ENCODE measurements at places on chromosomes 4 and X.
A peak's percentile ranks its signal among the peaks of the same experiment; 100 is the strongest.

GRCh38 chr4:153024466-153024865 is 88.3 kb downstream of the FHDC1 start:
- DNase-seq: no peak

- no peak for DNase-seq
Observed at GRCh38 chr4:38601244-38601915, 62.6 kb upstream of the KLF3 start.

DNA sequence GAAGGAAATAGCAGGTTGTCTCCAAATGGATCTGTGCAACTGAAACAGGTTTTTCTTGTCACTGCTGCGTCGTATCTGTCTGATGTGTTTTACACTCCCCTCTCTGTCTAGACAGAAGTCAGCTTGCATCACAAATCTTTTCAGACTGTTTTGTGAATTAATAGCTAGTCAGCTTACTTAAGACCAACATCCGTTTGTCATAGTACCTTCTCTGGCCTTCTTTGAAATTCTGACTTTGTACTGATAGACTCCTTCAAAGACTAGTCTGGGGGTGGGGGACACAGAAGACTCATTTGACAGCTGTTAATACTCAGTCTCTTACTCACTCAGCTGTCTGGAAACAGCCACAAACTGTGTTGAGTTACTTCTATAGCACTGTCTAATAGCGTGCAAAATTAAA is 197.8 kb downstream of the PALLD start:
- DNase-seq: no peak

GRCh38 chr4:30553706-30554105 is 166.5 kb upstream of the PCDH7 start:
- DNase-seq: peak; percentile 52

GRCh38 chr4:108045687-108046024 is 56.0 kb downstream of the HADH start:
- no peak for DNase-seq

GRCh38 chr4:8307121-8307520 is 37.6 kb downstream of the HTRA3 start:
- no peak for DNase-seq

DNA sequence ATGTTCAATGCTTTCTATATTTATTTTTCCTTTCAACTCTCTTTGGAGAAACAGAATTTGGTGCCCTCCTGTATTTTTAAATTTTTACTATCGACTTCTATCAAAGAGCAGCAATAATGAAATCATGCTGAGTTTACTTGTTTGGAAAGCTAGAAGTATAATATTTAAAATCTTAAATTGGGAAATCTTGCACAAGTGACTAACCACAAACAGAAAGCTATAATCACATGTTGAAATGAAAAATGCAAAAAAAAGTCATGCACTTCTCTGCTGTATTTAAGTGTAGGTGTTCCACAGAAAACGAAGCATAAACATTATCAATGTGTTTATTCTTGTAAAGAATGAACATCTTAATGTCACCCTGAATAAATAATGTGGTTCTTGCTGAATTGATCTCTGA is 306.1 kb downstream of the PCDH18 start:
- no peak for DNase-seq

- DNase-seq: no peak
Observed at GRCh38 chr4:76898949-76899645, 1.2 kb upstream of the SOWAHB start.

DNA sequence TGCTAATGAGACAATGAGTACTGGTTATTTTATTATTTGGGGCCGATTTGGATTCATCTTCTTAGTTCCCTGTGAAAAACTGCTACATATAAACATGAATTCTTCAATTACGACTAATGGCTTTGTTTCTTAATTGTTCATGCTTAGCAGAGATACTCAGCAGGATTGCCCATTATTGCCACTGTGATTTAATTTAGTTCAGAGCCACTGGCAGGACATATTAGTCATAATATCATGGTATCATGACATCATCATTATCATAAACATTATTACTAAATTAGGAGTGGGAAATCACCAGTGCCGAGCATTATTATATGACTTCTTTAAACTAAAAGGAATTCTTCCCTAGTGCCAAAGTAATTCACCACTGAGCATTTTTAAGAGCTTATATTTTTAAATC is 201.4 kb downstream of the SPOCK3 start:
- no peak for DNase-seq
